ENCODE measurements at places on chromosomes 7 and 10. TPM values are rescaled to one million over a fixed set of nuclear protein-coding genes. Genes with fewer than 3 reads are reported as not detected.

DNA sequence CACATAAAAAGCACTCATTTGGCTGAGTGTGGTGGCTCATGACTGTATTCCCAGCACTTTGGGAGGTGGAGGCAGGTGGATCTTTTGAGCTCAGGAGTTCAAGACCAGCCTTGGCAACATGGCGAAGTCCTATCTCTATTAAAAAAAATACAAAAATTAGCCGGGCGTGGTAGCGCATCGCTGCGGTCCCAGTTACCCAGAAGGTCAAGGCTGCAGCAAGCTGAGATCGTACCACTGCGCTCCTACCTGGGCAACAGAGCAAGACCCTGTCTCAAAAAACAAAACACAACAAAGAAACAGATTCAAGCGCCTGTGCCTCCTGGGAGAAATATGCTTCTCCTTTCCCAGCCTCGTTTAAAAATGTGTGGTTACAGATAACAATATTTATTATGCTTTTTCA, 2.2 kb upstream of the ABCF2 start:
- no peak for DNase-seq

The GPR146 gene
- not detected for total RNA-seq

- DNase-seq, result no peak
These were observed 1.7 kb upstream of the HOXA4 start for GRCh38 chr7:27132214-27132613.

The TACC2 gene
- total RNA-seq, result 6.6 TPM

The BAZ1B gene
- 90.1 TPM for total RNA-seq

The SRI gene
- total RNA-seq, result 113 TPM

The PON1 gene
- not detected for total RNA-seq

DNA sequence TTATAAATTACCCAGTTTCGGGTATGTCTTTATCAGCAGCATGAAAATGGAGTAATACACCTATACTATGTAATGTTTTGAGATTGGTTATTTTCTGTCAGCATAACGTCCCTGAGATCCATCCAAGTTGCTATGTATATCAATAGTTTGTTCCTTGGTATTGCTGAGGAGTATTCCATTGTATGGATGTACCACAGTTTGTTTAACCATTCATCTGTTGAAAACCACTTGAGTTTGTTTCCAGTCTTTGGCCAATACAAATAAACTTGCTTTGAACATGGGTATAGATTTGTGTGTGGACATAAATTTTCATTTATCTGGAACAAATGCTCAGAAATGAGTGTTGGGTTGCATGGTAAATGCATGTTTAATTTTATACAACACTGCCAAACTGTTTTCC, 103.3 kb upstream of the GSDME start:
- no peak for DNase-seq

The SLC39A12 gene
- total RNA-seq, result not detected
